ENCODE measurements at places on chromosomes 1 and 21.
A peak's percentile ranks its signal among the peaks of the same experiment; 100 is the strongest.

- no peak for DNase-seq
These were observed 175.6 kb upstream of the C1orf105 start for GRCh38 chr1:172244865-172245264.

GRCh38 chr1:68917456-68917855 lies 420.6 kb upstream of the DEPDC1 start:
- no peak for DNase-seq

DNA sequence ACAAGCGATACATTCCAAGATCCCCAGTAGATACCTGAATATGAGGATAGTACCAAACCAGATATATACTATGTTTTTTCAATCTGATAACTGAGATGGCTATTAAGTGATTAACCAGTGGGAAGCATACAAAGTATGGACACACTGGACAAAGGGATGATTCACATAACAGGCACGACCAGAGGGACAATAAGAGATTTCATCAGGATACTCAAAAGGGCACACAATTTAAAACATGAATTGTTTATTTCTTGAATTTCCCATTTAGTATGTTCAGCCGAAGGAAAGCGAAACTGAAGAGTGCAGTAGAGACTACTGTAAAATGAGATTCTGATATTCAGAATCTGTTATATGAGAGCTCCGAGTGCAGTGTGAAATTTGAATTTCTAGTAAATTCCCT lies 10.6 kb downstream of the ZZZ3 start:
- no peak for DNase-seq

DNA sequence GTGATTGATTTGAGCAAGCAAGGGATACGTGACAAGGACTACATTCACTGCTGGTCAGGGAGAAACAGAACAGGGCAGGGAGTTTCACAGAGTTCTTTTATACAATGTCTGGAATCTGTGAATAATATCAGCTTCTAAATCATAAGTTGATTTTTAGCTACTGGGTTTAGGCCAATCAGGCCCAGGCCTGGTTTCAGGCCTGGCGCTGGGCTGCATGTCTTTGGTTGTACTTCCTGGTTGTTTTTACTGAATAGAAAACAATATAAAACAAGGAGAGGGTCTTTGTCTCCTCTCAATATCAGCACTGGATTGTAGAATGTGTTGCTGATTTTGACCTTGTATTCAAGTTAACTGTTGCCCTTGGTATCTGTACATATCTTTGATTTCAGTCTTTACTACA lies 865 bp upstream of the AMY2A start:
- DNase-seq = no peak

DNA sequence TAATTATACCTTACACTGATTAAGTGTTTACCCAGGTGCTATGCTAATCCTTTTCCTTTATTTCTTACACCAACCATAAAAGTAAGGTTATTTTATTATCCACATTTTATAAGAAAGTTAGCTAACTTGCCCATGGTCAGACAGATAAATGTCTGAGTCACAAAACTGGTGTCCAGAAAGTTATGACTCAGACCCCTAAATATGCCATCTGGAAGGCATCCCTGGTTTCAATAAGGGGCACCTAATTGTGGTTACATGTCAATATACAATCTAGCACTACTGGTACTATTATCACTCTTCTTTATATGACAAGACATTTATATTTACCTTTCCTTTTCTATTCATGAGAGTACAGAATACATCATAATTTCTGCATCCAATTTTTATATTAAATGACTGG lies 496.5 kb upstream of the ADGRL2 start:
- DNase-seq = no peak

GRCh38 chr1:53219711-53220110 lies 723 bp downstream of the CZIB start:
- DNase-seq = no peak

DNA sequence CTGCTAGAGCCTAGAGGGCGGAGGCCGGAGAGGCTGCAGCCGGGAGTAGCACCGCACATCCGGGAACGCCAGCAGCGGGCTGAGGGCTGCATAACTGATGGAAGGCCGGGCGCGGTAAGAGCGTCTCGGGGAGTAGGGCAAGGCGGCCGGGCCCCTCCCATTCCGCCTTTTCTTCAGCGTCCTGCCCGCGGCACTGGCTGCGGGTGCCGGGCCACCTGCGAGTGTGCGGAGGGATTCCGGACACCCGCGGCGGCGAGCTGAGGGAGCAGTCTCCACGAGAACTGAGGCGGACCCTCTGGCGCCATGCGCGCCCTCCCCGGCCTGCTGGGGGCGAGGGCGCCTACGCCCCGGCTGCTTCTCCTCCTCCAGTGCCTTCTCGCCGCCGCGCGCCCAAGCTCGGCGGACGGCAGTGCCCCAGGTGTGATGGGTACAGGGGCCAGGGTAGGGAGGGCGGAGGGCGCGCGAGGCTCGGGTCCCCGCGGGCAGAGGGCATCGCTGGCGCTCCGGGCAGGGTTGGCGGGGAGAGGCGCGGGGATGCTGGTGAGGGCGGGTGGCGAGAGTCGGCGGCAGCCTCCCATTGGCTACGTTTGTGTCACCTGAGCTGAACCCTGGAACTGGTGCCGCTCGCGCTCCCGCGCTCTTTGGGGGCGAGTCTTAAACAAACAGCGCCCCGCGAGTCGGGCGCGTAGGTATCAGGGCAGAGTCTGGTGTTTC lies 334.4 kb downstream of the SRGAP2C start:
- DNase-seq = peak; percentile 81

- DNase-seq = no peak
These were observed 57.5 kb upstream of the ABCG1 start for GRCh38 chr21:42161401-42161955.

- DNase-seq = no peak
These were observed 170.5 kb upstream of the FGGY start for GRCh38 chr1:59126366-59126765.

DNA sequence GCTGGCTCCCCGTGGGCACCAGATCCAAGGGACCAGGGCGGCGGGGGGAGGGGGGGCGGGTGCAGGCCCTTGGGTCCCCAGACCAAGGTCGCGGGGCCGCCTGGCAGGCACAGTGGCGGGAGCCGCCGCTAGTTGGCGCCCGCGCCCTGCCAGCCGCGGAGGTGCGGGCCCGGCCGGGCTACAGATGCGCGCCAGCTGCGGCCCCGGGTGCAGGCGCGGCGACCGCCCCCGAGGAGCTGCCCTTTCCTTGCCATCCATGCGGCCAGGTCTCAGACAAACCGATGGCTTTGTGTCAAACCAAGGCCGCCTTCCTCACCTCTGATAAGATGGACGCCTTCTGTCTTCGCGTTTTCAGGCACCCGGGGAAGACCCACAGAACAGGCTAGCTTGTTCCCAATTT lies 2.2 kb upstream of the RUNX3 start:
- peak; percentile 65 for DNase-seq

DNA sequence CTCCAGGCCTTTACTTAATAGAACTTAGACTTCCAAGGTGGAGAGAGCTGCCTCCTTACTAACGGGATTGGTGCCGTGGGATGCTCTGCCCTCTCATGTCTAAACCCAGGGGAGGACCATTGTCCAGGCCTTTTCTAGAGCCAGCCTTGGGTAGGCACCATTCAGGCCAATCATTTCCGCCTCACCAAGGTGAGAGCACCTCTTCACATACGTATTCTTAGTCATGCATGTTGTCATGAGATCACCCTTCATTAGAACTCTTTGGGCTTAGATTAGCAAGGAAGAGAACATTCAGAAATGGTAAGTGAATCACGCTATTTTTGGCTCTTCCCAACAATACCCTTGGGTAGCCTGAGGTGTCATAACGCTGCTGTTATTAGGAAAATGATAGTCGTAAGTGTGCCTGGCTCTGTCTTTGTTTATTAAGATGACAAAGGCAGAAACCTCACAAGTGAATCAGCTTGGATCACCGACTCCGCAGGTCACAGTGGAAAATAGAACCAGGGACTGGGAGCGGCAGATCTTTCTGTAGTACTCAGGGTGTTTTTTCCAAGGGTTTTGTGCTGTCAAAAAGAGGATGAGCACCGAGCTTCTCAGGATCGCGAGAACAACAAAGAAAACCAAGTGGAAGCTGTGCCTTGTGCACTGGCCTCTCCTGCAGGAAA lies 55.0 kb downstream of the HUNK start:
- no peak for DNase-seq

DNA sequence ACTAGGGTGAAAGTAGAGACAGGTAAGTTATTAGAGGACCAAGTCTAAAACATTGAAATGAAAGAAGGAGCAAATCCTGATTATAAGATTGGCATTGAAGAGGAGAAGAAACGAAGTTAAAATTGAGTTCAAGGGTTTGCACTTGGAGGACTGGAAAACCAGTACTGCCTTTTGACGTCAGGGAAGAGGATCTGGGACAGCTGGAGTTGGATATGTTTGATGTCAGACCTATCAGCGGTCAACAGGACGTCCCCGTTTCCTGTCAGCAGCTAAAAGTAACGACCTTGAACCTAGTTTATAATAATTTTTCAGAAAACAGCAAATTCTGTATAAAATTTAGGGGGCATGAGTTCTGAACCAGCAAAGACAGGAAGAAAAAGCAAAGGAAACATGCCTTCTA lies 1.2 kb upstream of the NID1 start:
- no peak for DNase-seq

DNA sequence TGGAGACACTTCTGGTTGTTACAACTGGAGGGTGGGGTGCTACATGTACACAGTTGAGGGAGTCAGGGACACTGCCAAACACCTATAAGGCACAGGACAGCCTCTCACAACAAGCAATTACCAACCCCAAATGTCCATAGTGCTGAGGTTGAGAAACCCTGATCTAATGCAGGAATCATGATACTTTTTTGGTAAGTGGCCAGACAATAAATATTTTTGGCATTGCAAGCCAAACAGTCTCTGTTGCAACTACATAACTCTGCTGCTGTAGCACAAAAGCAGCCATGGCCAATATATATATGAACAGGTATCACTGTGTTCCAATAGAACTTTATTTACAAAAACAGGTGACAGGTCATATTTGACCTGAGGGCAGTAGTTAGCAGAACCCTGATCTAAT lies 177.5 kb downstream of the ASTN1 start:
- no peak for DNase-seq

DNA sequence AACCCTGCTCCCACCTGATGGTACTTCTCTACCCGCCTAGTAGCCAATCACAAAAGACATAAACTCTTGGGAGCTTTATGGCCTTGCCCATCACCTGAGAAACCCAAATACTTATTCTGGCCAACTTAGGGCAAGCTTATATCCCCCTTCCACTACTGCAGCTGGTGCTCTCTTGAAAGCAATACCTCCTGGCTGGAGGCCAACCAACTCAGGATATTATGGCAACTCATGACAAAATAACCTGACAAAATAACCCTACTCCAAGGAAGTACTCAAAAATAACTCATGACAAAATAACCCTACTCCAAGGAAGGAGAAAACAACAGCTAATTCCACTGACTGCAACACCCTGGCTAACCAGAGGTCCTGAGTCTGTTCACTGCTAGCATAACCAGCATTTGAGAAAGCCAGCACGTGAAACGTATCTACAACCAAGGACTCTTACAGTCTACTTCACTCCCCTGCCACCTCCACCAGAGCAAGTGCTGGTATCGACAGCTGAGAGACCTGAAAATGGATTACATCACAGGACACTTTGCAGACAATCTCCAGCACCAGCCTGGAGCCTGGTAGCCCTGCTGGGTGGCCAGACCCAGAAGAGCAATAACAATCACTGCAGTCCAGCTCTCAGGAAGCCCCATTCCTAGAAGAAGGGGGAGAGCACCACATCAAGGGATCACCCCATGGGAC lies 179.9 kb downstream of the COL24A1 start:
- DNase-seq = no peak

DNA sequence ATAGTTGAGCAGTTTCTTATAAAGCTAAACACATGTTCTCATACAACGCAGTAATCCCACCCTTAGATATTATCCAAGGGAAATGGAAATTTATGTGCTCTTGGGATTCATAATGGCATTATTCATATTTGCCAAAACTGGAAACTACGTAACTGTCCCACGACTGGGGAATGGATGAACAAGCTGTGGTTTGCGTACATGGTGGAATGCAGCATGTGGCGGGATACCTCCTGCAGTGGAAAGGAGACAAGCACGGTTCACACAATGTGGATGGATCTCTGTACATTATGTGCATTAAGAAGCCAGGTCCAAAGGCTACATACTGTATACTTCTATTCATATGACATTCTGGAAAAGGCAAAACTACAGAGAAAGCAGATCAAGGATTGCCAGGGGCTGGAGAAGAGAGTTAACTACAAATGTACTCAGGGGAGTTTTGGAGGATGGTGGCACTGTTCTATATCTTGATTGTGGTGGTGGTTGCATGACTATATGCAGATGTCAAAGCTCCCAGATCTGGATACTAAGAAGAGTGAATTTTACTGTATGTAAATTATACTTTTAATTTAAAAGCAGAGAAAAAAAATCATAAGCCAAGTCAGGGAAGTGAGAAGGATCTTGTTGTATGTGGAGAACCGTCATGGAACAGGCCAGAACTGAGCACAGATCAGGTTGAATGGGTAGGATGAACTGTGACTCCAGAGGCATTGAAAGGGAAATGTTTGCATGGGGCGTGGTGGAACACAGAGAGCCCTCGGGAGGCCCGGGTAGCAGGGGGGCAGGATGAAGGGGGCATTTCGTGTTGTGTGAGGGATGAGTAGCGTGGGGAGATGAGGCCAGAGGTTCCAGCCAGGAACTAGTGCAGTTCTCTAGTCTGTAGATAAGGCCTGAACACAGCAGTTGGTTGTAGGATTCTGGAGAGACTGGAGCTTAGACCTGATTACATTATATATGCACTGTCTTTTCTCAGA lies 90.7 kb downstream of the GALNT2 start:
- DNase-seq = no peak

DNA sequence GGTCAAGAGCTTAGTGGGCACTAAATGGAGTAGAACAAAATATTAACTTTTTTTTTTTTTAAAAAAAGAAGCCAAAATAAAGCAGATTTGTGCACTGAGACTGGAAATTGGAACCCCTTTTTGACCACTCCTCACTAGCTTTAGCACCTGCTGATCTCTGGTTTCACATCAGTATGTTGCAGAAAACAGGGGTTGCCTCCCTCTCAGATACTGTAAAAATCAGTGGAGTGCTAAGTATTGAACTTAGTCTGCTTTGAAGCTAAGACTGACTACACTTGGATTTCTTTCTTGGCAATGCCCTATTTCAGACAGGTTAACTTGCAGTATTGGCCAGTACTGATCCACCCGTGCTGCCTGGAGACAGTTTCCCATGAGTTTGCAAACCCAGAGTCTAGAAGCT lies 2.7 kb upstream of the KIAA0040 start:
- DNase-seq = no peak

GRCh38 chr21:35294231-35294898 lies 245.3 kb upstream of the RUNX1 start:
- DNase-seq = no peak

GRCh38 chr1:40980453-40981121 lies 1.1 kb downstream of the CTPS1 start:
- DNase-seq = peak; percentile 57

- no peak for DNase-seq
These were observed 18.8 kb downstream of the RHBG start for GRCh38 chr1:156387870-156388173.

GRCh38 chr1:21490774-21491487 lies 18.3 kb upstream of the ALPL start:
- DNase-seq = no peak
